Left renal cortex interstitium (tissue), 4 donors: ENCODE measurements at places on chromosomes 2 and 18. TPM values are rescaled to one million over a fixed set of nuclear protein-coding genes. Genes with fewer than 3 reads are reported as not detected.

- no peak for DNase-seq
Observed at GRCh38 chr18:12246849-12247808, 7.0 kb upstream of the CIDEA start.

DNA sequence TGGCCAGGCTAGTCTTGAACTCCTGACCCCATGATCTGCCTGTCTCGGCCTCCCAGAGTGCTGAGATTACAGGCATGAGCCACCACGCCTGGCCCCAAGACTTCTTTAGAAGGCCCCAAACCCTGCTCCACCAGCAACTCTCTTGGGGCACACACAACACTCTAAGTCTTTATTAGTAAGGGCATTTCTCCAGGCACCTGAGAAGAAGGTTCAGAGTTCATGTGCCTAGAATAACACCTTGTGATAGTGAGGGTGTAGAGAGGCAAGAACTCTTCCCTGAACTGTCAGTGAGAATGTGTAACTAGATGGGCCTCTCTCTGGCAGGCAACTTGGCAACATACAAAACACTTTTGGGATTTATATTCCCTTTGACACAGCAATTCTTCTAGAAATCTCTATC, 43.8 kb downstream of the SH2D6 start:
- DNase-seq = no peak

- no peak for DNase-seq
Observed at GRCh38 chr2:66034467-66034866, 400.5 kb upstream of the MEIS1 start.

DNA sequence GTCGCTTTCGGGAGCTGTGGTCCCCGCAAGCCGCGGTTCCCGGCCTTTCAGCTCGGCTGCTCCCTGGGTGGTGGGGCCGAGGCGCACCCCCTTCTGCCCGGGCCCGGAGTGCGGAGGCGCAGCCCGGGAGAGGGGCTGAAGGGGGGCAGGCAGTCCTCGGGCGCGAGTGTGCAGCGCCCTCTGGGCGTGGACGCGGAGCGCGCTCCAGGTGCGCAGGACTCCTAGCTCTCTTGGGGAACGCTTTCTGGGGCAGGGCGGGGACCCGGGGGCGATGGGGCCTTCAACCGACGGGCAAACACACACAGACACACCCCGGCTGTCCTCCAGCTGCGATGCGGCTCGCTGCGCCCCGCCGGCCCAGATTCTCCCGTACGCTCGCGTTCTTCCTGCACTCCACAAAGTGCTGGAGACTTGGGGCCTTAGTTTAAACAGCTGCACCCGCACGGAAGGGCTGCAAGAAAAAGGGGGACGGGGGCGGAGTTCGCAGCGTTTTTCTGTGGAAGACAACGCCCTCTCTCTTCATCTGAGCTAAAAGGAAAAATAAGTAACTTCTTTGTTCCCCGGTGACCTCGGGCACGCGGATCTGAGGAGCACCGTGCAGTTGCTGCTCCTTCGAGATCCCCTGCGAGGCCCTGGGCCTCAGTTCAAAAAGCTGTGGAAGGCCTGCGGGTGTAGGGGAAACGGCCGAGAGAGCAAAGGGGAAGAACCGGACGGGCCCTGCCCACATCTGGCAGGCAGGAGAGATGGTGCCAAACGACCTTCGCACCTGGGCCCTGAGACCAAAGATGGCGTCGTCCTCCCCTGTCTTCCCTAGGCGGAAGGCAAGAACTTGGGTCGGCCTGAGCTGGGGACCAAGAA, 593 bp upstream of the SDC1 start:
- DNase-seq = peak; percentile 67

DNA sequence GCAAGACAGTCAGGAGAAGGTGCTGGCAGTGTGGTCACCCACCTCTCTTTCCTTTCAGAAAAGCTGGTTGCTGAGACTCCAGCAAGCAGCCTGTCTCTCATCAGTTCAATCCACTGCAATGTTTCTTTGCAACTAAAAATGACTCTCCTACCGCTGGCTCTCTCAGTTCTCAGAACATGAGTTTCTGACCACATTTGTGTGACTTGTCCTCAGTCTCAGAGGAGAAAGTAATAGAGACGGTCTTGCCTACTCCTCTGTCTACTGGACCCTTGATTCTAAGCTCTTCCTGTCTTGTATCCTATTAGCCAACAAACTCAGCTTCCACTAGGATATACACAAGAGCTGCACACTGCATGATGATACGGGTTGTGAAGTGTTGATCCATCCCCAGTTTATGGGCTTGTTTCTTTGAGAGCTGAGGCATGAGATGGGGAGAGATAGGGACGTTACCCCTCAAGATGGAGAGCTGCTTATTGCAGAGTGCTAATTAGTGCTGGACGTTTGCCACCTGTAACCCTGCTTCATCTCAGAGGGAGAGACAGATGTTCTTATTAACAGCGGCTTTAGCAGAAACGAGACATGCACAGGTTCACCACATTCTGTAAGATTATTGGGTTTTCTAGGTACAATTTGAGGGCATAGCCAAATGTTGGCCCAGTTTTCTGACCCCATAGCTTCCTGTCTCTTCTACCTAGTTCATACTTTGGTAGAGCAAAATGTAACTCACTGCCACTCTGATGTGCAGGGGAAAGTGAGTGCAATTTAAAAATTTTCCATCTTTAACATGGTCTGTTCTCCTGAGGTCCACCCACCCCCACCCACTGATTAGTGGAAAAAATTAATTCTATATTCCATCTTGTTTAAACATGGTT, 32.4 kb upstream of the YWHAQ start:
- DNase-seq = no peak

DNA sequence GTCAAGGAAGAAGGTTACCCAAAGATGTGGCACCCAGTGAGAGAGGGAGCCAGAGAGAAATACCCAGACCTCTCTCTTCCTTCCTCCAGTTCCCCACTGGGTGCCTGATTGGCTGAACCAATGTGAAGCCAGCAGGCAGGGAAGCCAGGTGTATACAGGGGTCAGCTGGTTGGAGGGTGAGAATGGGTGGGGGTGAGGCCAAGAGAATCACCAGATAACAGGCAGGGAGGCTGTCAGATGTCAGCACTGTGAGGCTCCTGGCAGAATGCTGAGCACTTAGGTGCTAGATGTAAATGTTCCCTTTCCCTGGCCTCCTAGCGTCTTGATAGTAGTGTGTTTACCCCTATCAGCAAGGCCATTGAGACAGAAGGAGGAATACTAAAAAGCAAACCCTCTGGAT, 104.0 kb upstream of the MGAT5 start:
- DNase-seq = no peak

DNA sequence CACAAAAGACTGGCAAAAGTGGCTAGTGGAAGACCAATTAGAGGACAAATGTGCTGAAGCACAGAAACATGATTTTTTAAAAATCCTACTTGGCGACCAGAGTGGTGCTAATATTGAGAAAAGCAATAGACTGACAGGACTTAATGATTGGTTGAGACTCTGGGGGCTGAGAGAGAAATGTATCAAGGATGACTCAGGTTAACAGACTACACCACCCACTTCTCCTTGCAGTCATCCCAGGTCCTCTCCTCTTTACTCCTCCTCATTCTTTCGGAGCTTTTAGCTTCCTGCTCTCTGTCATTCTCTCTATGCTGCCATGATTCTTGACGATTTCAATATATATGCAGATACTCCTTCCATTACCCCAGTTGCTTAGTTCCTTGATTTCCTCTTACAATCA, 54.6 kb upstream of the CYTIP start:
- DNase-seq = no peak

DNA sequence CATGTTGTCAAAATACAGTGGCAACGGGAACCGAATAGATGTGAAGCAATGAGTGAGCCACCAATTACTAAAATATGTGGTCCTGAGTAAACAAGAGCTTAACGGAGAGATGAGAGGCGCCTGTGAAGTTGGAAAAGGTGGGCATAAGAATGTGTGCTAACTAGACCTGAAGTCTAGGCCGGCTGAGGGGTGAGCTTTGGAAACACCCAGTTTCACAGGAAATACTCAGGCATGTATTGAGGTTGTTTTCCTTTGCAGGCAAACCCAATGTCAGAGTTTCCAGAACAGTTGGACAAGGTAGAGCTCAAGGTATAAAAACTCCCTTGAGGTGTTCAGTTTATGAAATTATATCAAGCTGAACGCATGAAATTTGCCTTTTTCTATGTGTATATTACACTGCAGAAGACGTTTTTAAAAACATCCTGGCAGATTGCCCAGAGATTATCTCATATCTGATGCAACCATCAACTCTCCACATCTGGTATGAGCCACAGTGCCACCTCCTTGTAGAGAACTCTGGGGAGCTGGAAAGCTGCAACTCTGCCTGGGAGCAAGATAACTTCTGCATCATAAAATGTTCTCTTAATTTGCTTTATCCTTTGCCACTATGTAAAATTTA, 3.9 kb upstream of the WDSUB1 start:
- no peak for DNase-seq

DNA sequence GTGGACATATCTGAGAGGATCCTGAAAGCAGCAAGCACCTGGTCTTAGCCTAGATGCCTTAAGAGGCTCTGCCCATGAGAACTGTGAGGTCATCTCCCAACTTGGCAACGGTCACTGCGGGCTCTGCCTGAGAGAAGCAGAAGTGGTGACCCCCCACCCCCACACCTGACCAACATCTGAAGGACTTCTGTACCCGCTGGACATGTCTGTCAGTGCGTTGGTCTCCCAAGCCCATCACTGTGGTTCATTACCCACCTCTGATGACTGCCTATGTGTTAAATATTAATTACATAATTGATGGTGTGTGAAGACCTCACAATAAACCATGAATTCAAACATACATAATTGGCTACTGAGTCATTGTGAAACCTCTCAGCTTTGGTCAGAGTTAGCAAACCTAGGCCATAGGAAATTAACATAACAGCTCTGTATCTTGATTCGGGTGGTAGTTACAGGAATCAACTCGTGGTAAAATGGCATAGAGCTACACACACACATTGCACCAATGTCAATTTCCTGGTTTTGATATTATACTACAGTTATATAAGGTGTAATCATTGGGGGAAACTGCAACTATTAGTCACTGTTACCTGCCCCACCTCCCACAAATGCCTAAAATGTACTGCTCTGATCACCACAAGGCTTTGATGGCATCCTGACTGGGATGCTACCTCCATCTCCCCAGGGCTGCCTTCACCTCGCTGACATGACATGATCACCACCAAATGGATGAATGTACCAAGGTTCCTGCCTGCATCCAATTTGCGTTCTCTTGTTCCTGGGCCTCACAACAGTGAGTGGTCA, 4.3 kb upstream of the GALNT1 start:
- DNase-seq = no peak

DNA sequence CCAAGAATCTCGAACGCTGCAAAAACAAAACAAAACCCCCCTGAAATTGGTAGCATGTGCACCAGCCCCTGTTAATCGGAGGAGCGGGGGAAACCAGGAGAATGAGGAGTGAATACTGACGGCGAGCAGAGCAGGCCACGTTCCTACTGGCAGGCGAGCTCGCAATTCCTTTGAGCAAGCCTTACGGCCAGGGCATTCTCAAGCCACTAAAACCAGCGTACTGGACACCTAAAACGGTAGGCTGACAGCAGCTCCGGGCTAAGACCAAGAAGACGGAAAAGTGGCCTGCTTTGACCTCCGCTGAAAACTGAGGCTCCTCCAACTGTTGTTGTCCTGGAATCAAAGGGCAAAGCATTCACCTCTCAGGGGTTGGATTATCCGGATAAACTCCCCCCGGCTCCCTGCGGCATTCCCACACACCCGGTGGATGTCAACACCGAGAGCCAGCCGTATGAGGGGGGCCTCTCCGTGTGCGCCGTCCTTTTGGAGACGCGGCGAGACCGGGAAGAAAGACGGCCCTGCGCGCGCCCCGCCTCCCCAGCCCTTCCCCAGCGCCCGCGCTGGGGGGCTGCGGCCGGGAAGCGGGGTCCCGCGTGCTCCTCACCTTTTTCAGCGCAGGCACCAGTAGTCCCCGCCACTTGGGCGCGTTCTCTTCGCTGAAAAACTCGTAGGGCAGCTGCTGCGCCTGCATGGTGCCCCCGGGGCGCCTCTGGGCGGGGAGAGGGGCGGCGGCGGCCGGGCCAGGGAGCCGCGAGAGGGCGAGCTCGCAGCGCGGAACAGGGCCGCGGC, 925 bp downstream of the SOS1 start:
- peak; percentile 66 for DNase-seq

- DNase-seq = no peak
Observed at GRCh38 chr2:85650456-85650855, 17.5 kb downstream of the SFTPB start.

GRCh38 chr2:200278694-200279316, 27.7 kb upstream of the SPATS2L start:
- DNase-seq = no peak

GRCh38 chr18:31506024-31506742, 8.2 kb downstream of the DSG2 start:
- DNase-seq = no peak

PUS10 gene
- 9.8 TPM for polyA plus RNA-seq

CCL20 gene
- polyA plus RNA-seq = 0.23 TPM

SLC5A7 gene
- polyA plus RNA-seq = 0.76 TPM

HMSD gene
- 1.8 TPM for polyA plus RNA-seq

UGT1A10 gene
- not detected for polyA plus RNA-seq

STARD7 gene
- 122 TPM for polyA plus RNA-seq

TRPM8 gene
- polyA plus RNA-seq = not detected

TGFA gene
- 18.3 TPM for polyA plus RNA-seq

MAB21L4 gene
- 1.8 TPM for polyA plus RNA-seq

IL37 gene
- polyA plus RNA-seq = not detected

WIPF1 gene
- 24.1 TPM for polyA plus RNA-seq
